SJSA1 (cell line): ENCODE measurements at places on chromosomes 1 and 21. TPM values are rescaled to one million over a fixed set of nuclear protein-coding genes. Genes with fewer than 3 reads are reported as not detected.

FOXO6 gene
- total RNA-seq = 0.05 TPM in 1 of 2 replicates, not detected in the other

DNA sequence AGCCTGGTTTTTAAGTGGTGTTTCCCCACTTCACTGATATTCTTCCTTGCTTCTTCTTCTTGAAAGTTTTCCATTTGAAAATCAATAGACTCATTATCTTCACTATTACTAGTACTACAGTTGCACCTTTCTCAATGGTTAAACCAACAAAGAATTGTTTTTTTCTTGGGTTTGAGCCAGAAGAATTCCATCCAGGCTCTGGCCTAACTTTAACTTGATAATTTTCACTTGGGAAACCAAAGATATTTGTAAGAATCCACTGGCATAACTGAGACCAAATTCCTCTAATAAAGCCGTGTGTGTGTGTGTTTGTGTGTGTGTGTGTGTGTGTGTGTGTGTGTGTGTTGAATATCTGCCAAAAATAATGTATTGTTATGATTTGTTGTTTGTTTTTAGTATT, 103.2 kb downstream of the SGIP1 start:
- DNase-seq = no peak

- DNase-seq = peak; percentile 53
These were observed 439.1 kb upstream of the VAMP3 start for GRCh38 chr1:7331926-7332535.

GRCh38 chr1:65022216-65022615, 55.9 kb upstream of the JAK1 start:
- no peak for DNase-seq

REN gene
- total RNA-seq = not detected in 2 replicates

- no peak for DNase-seq
These were observed 216.5 kb upstream of the VAMP3 start for GRCh38 chr1:7554385-7555235.

DNA sequence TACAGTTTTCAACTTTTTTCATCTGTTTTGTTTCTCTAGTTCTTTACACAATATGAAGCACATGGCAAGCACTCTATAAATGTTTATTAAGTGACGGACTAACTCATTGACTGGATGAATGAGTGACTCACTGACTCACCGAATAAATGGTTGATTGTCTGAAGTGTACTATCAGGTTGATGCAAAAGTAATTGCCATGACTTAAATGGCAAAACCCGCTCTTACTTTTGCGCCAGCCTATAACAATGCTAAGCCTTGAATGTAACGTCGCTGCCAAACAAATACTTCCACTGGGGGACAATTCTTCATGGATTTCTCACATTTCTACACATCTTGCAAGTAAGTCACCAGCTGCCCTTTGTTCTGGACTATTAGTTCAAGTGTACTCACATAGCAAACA, 109.0 kb upstream of the KCTD3 start:
- DNase-seq = no peak

GRCh38 chr1:200040481-200041138, 13.1 kb downstream of the NR5A2 start:
- DNase-seq = no peak

RAB42 gene
- total RNA-seq = 1.1 and 6.1 TPM in 2 replicates

- no peak for DNase-seq
These were observed 59.8 kb upstream of the SIPA1L2 start for GRCh38 chr1:232689711-232690110.
